Stimulated activated CD4-positive, alpha-beta T cell treated with anti-CD3 and anti-CD28 coated beads, Interleukin-4, amount 100 ng/mL, for 24 hours (primary cell): ENCODE measurements at places on chromosomes 16 and 17.

DNA sequence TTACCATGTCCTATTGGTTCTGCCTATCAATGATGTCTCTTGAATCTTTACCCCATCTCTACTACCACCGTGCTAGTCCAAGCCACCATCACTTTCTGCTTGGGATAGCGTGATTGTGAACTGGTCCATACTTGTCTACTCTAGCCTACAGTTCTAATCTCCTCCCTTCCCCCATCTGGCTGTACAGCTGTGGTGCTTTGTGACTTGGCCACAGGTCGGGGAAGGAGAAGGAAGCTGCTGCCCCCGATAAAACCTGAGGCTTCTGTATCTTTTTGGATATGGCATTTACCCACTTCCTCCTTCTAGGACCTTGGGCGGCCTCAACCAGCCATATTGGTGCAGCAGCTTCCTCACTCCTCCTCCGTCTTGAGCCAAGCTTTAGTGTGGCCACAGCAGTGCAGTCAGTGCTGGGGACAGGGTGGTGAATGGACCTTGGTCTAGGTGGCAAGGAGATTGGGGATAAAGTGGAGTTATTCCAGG lies 314 bp upstream of the ITGA2B start:
- no peak for DNase-seq

GRCh38 chr16:838741-839140 lies 38.2 kb upstream of the GNG13 start:
- DNase-seq = no peak

GRCh38 chr17:55546991-55547664 lies 35.9 kb upstream of the SMIM36 start:
- DNase-seq = no peak

- DNase-seq = peak; percentile 46
Observed at GRCh38 chr16:10256784-10257641, 74.8 kb upstream of the GRIN2A start.

GRCh38 chr17:36946726-36947091 lies 2.0 kb upstream of the AATF start:
- no peak for DNase-seq

DNA sequence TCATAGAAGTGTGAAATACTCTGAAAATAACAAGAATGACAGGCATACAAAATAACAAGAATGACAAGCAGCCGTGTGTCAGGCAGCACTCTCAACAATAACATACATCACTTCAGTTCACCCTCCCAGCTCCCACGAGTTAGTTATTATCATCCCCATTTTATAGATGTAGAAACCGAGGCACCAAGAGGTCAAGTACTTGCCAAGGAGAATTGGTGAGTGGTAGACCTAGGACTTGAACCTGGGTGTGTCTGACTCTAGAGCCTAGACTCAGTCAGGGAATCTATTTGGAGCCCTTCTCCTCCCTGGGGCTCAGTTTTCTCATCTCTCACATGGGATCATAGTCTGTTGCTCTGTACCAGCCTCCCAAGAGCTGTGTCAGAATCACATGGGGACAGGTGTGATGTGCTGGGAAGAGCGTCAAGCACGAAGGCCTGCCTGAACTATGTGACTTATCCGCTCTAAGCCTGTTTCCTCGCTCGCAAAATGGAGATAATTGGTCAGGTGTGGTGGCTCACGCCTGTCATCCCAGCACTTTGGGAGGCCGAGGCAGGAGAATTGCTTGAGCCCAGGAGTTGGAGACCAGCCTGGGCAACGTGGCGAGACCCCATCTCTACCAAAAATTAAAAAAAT lies 19.4 kb upstream of the PHOSPHO1 start:
- no peak for DNase-seq
